NCI-H1048 (cell line): ENCODE measurements at places on chromosomes 12 and 14.

- no peak for DNase-seq
Observed at GRCh38 chr12:3326156-3326849, 164.7 kb upstream of the PRMT8 start.

DNA sequence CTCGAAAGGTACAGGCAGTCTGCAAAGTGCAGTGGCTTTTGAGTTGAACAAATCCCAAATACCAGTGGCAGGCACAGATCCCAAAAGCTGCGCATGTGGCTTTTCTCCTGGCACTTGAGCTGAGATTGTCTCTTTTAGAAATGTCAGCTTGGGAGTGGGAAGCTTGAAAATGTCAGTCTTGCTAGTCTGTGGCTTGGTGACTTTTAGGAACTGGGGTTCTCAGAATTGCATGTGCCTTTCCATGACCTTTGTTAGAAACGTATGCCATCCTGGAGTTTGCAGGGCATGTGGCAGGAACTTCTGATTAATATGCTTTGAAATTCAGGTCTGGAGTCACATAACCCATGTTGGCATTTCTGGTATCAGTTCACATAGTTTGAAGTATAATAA is 182.1 kb downstream of the CHST11 start:
- DNase-seq: no peak

DNA sequence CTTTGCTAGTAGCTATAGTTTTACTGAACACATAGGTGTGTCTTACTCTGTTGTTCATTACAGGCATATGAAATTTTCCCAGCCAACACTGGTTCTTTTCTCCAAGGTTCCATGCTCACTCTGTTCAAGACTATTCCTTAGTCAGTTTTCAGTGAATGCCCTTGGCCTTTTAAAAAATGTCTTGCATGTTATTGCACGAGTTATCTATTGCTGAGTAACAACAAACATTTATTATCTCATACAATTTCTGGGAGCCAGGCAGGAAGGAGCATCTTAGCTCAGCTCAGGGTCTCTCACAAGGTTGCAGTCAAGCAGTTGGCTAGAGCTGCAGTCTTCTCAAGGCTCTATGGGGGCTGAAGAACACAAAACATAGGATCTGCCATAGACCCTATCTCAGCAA is 223.5 kb downstream of the BTG1 start:
- DNase-seq: no peak

- no peak for DNase-seq
Observed at GRCh38 chr12:91723191-91723590, 422.5 kb downstream of the BTG1 start.

DNA sequence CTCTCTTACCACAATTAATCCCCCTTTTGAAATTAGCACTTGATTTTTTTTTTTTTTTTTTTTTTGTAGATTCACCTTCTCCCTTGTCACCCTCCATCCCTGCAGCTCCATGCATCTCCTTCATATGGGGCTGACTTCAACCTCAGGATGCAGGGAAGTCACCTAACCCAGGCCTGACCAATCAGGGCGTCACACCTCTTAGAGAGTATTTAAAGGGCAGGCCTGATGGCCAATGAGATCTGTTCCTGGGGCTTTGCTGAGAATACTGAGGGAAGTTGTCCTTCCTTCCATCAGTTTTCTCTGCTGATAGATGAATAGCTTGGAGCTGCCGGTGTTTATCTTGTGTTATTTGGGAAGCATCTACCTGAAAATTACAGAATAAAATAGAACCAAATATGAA is 1104.7 kb upstream of the TMEM132C start:
- no peak for DNase-seq

DNA sequence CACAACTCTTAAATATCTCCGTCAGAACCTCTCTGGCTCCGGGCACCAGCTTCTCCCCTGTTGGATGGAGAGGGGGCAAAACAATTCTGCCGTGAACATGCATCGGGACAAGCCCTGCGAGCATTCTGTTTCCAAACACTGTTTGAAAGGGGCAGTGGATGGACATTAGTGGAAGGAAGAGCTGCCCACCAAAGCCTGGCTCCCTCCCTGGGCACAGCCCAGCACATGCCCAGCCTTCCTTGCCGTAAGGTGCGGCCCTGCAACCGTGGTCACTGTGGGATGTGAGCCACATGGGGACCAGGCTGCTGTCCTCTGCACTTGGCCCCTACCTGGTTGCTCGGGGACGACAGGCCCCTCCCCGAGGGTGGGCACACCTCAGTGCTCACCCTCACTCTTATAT is 54.0 kb downstream of the TRAFD1 start:
- no peak for DNase-seq

GRCh38 chr14:75430116-75430515 is 2.3 kb downstream of the JDP2 start:
- no peak for DNase-seq

- peak; percentile 51 for DNase-seq
Observed at GRCh38 chr14:32472512-32473463, 143.7 kb downstream of the AKAP6 start.

- no peak for DNase-seq
Observed at GRCh38 chr14:69316449-69317101, 56.6 kb downstream of the GALNT16 start.

GRCh38 chr14:24605435-24606190 is 3.9 kb downstream of the GZMH start:
- no peak for DNase-seq

GRCh38 chr14:46964378-46964777 is 312.8 kb upstream of the RPL10L start:
- DNase-seq: no peak

- no peak for DNase-seq
Observed at GRCh38 chr12:79983986-79984620, 49.2 kb upstream of the PPP1R12A start.

- DNase-seq: no peak
Observed at GRCh38 chr12:3534511-3534910, 43.5 kb downstream of the PRMT8 start.

GRCh38 chr12:7156259-7157197 is 26.4 kb downstream of the CLSTN3 start:
- no peak for DNase-seq

GRCh38 chr14:31718585-31718984 is 157.4 kb downstream of the NUBPL start:
- no peak for DNase-seq

DNA sequence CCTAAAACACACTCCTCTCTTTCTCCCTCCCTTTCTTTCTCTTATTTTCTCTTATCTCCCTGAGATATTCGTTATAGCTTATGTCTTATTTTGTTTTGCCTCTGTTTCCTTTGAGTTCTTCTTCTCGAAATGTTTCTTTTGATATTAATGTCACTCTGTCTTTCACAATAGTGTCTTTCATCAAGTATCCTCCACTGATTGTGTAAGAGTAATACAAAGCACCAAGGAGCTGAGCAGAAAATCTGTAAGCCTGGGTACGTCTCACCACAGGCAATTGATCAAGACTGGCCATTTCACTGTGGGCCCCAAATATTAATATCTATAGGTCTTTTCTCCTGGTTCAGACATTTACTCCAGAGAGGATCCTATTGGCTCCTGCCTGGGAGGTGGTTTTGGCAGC is 4.8 kb upstream of the LYZ start:
- no peak for DNase-seq

- no peak for DNase-seq
Observed at GRCh38 chr12:108831309-108831991, 25.9 kb downstream of the SSH1 start.

DNA sequence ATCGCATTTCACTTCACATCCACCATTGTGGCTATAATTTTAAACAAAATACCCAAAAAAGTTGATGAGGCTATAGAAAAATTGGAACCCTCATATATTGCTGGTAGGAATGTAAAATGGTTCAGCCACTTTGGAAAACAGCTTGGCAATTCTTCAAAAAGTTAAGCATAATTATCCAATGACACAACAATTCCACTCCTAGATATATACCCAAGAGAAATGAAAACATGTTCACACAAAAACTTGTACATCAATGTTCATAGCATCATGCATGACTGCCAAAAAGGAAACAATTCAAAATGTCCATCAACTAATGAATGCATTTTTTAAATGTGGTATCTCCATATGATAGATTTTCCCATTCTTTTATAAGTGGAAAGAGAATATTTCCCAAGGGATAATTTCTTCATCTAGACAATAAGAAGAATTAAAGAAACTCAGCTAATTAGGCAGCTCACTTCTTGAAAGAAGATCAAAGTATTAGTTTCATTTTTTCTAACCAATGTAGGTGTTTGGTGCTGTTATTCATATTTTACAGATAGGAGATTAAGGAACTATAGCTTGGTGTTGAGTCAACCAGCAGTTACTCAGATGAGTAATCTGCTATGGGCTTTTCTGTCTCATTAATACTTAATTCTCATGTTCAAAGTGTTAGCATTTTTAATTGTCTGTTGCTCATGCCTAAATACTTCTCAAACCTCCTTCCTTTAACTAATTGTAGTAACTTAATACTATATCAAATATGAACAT is 32.8 kb downstream of the YEATS4 start:
- no peak for DNase-seq

DNA sequence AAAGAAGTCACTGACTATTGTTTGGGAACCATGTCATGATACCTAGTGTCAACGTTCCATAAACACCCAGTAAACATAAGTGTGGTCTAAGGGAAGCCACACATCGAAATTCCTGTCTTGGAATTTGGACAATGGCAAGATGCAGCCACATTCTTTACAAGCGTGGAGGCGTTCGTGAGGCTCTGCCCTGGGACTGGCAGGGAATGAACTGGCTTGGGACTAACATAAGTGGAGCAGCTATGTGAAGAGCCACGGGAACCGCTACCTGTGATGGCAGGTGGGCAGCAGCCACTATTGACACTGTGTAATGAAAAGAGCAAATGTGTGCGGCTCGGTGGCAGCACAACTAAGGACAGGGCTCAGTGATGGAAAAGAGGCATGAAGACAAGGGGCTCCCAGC is 10.0 kb upstream of the NRIP2 start:
- no peak for DNase-seq

DNA sequence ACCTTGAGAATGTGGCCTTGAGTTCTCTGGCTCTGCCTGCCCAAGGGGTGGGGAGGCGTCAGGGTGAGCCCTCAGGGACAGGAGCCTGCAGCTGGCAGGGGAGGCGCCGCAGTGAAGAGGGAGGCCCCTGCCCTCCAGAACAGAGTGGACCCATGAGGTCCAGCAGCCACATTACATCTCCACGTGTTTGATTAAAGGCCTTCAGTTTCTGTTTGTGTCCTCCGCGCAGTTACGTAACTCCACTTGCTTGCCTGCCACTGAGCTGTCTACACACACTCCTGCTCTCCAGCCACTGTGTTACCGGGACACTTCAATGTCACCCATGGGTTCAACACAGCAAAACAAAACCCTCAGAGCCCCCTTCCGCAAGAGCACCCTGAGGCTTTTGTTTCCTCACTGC is 70.4 kb downstream of the CHGA start:
- no peak for DNase-seq

DNA sequence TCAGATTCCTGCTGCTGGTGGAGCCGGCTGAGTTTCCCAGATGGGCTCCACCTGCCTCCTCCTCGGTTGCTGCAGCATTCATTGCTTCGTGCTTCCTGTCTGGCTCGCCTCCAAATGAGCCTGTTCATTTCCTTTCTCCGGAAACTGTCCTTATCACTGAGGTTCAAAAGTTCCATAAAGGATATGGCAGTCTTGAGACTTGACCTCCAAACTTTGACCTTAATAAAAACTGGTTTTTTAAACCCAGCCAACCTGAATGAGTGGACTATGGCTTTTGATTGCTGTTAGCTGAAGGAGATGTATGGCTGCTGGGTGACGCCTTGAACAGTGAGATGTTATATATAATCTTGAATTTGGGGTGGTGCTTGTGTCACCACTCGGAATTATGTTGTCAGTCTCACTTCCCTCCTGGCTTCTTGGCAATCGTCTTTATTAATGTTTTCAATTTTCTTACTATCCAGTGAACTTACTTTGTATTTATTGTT is 62.7 kb downstream of the RASSF3 start:
- DNase-seq: no peak

- no peak for DNase-seq
Observed at GRCh38 chr14:93305725-93306418, 27.0 kb downstream of the BTBD7 start.

- DNase-seq: no peak
Observed at GRCh38 chr14:31745741-31746140, 184.5 kb downstream of the NUBPL start.

- no peak for DNase-seq
Observed at GRCh38 chr12:131459773-131460365, 251.0 kb upstream of the SFSWAP start.

DNA sequence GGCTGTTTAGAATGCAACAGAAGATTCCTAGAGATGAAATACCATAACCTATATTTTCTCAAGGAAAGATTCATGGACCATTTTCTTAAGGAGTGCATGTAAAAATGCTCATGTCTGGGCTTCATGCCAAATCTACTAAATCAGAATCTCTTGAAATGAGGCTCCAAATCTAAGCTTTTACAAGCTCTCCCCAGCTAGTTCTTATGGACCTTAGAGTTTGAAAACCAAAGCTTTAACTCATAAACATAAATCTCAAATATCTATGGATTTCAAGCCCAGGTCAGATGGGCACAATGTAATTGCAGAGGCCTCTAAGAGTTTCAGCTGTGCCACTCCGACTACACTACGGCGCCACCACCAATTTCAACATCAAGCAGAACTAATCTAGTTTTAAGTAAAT is 117.3 kb upstream of the CAND1 start:
- no peak for DNase-seq

- no peak for DNase-seq
Observed at GRCh38 chr12:93514853-93515252, 47.5 kb downstream of the MRPL42 start.

GRCh38 chr14:36362648-36363047 is 42.2 kb upstream of the MBIP start:
- no peak for DNase-seq

DNA sequence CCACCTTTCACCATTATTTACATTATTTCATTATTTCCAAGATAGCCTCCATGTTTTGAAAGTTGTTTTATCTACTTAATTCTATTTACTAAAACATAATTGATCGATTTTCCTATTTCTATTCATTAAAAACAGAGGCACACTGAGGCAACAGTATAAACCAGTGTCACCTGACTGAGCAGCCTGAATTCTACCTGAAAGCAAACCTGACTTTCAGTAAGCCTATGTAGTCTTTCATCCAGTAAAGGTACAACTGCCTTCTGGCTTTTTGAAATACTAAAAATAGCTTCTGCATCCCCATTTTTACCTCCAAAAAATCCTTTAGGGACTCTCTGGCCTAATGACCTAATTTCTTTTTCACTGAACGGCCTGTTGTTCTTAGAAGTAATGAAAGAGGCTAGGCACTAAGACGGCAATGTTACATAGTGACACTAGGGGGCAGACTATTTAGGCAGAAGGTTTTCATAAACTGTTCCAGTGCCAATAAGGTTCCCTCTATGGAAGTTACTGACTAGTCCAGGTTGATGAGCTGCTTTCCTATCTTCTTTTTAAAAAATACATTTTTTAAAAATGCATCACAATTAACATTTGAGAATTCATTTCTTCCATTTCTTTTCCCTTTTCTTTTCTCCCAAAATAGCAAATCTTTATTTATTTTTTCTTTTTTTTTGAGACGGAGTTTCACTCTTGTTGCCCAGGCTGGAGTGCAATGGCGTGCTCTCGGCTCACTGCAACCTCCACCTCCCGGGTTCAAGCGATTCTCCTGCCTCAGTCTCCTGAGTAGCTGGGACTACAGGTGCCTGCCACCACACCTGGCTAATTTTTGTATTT is 17.5 kb downstream of the ANAPC5 start:
- DNase-seq: peak; percentile 36

GRCh38 chr12:66187036-66187435 is 2.0 kb upstream of the IRAK3 start:
- no peak for DNase-seq

- DNase-seq: no peak
Observed at GRCh38 chr12:57535764-57536596, 11.0 kb downstream of the DCTN2 start.
